Endodermal cell (in vitro differentiated cells): ENCODE measurements at places on chromosomes 1 and 21.
A peak's percentile ranks its signal among the peaks of the same experiment; 100 is the strongest.

GRCh38 chr1:55196433-55197035, 18.6 kb downstream of the USP24 start:
- peak; percentile 51 for DNase-seq

DNA sequence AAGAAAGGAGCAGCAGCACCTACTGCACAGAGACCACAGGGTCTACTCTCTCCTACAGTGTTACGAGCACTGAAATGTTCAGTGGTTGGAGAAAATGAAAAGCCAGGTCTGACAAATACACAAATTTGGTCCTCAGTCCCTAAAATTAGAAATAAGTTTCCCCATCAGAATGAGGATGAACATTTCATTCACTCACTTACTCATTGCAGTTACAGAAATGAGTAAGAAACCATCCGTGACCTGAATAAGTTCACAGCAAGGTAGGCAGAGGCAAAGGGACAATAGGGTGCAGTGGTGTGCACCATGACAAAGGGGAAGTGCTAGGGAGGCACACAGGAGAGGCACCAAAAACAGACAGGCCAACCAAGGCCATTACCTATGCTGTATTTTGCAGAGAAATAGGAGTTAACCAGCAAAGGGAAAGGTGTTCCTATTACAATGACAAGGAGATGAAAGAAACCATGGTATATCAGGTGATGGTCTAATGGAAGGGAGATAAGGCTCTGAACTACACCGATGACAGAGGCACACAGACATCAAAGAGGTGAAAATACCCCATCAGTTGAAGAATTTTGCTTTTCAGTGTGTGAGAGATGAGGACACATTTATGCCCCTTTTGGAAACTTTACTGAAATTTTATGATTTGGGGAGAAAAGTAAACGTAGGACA, 29.4 kb downstream of the VAV3 start:
- no peak for DNase-seq

GRCh38 chr1:14522926-14523241, 75.6 kb upstream of the KAZN start:
- peak; percentile 68 for DNase-seq

DNA sequence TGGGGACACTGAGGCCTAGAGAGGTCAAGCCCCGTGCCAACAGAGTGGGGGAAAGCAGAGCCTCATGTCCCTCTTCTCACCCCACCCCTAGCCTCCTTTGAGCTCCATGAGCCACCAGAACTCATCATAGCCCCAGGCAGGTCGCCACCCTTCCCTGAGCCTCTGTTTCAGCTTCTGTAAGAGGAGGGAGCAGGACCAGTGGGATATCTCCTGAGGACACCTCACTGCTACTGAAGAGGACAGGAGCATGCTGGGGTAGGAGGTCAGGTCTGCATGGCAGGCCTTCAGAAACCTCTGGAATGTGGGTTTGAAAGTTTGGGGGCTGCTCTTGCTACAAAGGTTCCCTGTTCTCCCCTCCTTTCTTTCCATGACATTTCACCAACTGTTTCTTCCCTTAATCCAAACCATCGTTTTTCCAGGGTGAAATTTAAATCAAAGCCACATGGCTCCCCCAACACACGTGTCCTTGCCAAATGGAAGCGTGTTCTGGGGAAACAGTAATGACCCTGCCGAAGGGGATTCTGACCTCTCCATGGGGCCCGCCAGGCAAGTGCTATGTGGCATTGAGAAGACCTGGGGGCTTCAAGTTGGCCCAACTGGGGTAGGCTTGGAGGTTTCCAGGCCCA, 88.1 kb upstream of the RUNX3 start:
- DNase-seq, result no peak

DNA sequence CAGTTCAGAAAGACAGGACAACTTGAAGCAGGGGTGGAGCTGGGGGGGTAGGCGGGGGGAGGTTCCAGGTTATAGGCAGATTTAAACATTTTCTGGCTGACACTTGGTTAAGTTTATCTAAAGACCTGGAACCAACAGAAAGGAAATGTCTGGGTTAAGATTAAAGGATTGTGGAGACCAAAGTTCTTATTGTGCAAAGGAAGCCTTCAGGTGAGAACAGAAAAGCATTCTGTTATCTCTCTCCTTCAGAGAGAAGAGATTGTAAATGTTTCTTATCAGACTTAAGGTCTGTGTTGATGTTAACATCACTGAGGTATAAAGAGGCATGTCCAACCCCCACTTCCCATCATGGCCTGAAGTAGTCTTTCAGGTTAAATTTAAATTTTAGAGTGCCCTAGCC, 3.7 kb upstream of the ACADM start:
- DNase-seq, result no peak

- no peak for DNase-seq
Observed at GRCh38 chr1:115051850-115052249, 22.2 kb downstream of the TSHB start.

DNA sequence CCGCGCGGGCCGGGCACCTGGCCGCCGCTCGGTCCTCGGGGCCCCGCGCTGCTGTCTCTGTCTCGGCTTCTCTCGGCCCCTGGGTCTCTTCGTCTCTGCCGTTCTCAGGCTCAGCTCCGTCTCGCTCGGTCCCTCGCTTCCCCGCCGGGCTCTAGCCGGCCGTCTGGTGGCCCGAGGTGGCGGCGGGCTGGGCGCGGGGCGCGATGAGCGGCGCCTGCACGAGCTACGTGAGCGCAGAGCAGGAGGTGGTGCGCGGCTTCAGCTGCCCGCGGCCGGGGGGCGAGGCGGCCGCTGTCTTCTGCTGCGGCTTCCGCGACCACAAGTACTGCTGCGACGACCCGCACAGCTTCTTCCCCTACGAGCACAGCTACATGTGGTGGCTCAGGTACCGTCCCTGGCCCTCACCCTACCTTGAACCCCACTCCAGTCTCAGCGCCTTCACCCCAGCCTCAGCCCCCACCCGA, 355 bp downstream of the SHISAL2A start:
- DNase-seq, result peak; percentile 85

DNA sequence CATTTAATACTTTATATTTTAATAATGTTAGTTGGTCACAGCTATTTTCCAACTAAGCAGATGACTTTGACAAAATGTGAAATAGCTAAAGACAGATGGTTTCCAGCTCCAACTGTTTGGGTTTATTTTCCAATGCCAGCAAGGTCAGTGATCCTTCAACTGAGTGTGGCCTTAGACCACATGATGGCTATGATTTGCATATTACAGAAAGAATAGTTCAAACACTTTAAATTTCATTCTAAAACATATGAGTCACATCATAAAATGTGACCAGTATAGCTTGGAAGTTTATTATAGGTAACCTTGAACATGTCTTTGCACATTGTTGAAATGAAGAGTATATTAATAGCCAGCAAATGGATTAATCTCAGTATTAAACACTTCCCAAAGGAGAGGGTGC, 454.0 kb upstream of the C1orf87 start:
- no peak for DNase-seq

GRCh38 chr21:23138797-23139196, 2140.6 kb downstream of the NCAM2 start:
- DNase-seq, result no peak

DNA sequence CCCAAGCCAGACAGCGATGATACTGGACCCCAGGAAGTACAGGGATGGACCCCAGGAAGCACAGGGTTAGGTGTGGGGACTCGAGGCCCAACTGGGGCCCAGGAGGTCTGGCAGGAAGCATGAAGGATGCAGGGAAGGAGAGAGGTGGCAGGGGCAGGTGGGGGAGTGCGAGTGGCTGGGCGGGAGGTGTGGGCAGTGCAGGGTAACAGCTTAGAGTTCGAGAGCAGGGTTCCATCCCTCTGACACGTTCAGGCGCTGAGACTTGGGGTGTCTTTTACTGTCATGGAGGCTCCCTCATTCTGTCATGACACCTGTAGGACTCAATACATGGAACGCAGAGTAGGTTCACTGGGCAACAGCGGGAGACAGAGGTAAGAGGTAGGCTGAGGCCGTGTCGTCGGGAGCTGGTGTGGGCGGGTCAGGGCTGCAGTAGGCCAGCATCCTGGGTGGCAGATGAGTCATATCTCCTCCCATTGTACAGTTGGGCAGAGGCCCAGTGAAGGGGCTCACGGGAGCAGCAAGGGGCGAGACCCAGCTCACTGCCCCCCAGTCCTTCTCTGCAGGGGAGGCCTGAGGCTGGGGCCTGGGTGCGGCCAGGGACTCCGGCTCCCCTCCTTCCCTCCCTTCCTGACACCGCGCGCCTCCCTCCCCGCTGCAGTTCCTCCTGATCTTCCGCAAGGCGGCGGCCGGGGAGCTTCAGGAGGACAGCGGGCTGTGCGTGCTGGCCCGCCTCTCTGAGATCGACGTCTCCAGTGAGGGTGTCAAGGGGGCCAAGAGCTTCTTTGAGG, 11.6 kb upstream of the CTRC start:
- no peak for DNase-seq

DNA sequence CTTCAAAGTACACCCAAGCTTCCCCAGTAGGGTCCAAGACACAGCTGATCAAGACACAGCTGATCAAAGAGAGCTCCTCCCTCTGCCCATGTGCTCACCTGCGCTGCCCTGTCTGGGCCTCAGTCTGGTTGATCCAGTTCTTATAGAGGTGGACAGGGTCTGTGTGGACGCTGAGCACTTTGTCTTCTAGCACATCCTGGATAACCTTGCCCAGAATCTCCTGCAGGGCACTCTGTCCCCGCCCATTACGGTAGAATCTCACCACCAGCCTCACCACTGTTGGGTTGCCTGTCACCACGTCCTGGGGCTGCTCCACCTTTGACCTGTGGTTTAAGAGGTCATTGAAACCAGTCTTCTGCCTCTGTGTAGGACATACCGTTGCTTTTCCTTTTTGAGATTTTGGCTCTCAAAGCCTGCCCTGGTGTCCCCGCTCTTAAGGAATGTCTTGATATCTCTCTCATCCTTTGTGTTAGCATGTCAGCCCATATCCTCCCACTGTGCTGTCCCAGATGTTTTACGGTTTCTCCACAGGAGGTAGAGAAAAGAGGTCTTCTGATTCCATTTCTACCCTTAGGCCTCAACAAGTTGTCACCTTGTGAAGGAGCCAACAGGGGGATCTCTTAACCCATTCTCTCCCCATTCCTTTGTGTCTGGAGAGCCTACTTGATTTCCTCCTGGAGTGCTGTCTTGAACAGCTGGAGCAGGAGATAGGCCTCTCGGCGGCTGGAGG, 33.5 kb downstream of the IQGAP3 start:
- DNase-seq, result peak; percentile 72

- DNase-seq, result peak; percentile 46
Observed at GRCh38 chr1:36658838-36659237, 176.1 kb upstream of the CSF3R start.

GRCh38 chr1:194959795-194960194, 1648.4 kb downstream of the KCNT2 start:
- DNase-seq, result no peak

- DNase-seq, result no peak
Observed at GRCh38 chr1:203769505-203770343, 4.7 kb downstream of the LAX1 start.

- DNase-seq, result no peak
Observed at GRCh38 chr21:17527711-17528110, 14.9 kb downstream of the CXADR start.

- DNase-seq, result no peak
Observed at GRCh38 chr1:226041419-226041818, 21.1 kb upstream of the H3-3A start.

- no peak for DNase-seq
Observed at GRCh38 chr1:33519240-33519884, 46.9 kb downstream of the ZSCAN20 start.

DNA sequence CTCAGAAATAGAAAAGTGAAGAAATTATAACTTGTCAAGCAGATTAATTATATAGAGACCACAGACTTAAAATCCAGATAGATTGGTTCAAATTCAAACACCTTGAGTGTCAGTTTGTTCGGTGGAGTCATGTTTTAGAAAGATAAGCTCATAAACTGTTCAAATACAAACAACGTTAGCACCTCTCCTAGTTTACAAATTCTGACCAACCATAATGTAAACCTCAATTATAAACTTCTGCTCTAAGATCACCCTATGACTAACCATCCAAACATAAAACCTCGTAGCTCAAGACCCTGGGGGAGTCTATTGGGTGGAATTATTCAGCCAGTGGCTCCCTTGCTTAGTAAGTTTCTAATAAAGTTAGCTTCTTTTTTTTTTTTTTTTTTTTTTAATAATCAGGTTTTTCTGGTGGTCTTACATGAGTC, 12.4 kb downstream of the CBR1 start:
- DNase-seq, result no peak
